Suppressor macrophage (primary cell): ENCODE measurements at places on chromosomes 6 and 20.

DNA sequence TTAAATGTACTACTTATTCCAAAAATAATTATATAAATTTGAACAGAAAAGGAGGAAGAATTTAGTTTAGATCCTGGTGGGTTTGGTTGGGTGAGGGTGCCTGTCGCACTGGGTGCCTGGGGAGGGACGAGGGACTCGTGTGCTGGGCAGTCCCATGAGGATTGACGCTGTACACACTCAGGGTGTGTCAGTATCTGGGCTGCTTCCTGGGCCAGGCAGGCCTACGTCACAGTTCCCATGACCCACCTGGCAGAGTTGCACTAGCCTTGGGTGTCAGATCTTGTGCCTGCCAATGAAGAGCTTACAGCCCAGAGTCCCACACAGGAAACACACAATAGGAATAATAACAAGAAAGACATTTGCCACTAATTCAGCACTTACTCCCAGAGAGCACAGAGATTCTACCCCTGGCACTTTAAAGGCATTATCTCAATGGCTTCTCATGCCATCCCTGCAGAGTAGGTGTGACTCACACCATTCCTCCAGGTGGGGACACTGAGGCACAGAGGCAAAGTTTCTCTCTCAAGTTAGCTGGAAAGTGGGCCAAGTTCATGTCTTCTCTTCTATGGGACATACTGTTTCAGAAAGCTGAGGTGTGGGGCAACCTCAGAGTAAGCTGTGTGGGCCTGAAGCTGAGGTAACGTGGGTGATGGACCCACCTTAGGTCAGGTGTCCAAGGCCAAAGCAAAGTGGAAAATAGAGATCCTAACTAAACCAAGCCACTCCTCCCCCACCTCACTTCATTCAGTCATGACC lies 1.3 kb upstream of the SDCBP2 start:
- DNase-seq: no peak

GRCh38 chr6:87431263-87431662 lies 23.5 kb downstream of the CFAP206 start:
- DNase-seq: no peak

DNA sequence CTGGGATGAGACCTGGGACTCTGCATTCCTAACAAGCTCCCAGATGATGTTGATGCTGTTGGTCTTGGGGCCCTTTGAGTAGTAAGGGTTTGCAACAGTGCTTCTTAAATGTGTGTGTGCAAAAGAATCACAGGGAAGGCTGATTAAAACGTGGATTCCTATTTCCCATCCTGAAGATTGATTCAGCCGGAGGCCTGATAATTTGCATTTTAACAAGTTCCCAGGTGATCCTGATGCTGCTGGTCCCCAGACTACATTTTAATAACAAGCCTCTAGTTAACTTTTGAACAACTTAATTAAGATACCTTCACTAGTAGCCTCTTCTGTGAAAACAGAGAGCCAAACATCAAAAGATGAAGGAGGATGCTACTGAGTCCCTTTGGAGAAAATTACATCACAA lies 156.4 kb upstream of the LAMP5 start:
- no peak for DNase-seq

- no peak for DNase-seq
Observed at GRCh38 chr6:113315165-113315564, 542.0 kb upstream of the MARCKS start.

DNA sequence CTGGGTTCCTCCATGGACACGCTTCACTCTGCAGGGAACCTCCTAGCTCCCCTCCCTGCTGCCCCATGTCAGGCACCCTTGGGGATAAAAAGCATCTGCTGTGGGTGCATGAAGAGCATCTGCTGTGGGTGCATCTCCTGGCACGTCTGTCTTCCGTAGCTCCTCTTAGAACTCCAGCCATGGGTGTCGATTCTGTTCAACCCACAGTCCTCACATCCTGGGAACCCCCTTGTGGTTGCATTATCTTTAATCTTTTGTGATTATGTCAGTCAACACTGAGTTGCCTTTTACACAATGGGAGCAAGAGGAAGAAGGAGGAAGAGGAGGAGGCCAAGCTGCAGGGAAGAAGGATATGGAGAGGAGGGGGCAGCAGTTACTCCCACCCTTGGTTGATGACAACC lies 24.1 kb upstream of the CCR6 start:
- no peak for DNase-seq

GRCh38 chr20:39691151-39691862 lies 729.2 kb downstream of the DHX35 start:
- DNase-seq: no peak

DNA sequence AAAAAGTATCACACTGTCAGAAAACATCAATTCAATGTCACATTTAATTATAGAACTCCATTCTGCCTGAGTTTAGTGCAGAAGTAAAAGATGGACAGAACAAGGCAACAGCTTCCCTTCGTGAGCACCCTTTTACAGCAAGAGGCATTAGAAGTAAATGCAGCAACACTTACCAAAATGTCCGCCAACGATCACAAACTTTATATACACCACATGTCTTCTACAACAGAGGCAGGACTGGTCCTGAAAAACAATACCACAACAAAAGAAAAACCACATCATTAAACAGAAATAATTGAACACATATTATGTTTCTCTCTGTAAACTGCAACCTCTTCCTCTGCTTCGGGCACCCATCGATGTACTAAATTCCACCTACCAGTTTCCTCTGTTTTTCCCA lies 92.9 kb downstream of the FYN start:
- DNase-seq: no peak
